ENCODE measurements at places on chromosomes 2 and 18. TPM values are rescaled to one million over a fixed set of nuclear protein-coding genes. Genes with fewer than 3 reads are reported as not detected.

GRCh38 chr18:51196811-51197660 lies 445 bp downstream of the MEX3C start:
- peak; percentile 84 for DNase-seq

DNA sequence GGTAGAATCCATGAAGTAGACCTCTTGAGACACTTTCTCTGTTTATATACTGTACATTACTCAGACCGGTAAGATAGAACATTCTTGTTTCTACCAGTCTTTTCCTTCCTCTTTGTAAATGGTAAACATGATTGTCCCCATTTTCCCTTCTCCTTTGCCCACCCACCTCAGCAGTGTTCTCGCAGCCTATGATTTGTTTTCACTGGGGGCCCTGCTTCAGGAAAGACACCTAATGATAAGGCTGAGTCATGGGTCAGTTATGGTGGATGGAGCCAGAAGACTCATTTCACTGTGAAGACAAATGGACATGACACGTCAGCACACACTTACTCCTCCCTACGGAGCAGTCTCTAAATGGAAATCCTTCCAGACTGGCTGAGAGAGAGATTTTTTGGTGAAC lies 23.7 kb downstream of the CENPO start:
- DNase-seq: no peak

GRCh38 chr2:30691948-30692828 lies 115.1 kb downstream of the CAPN13 start:
- peak; percentile 65 for DNase-seq

Gene TDRD15
- not detected for total RNA-seq

GRCh38 chr2:107936433-107937359 lies 49.6 kb upstream of the SLC5A7 start:
- no peak for DNase-seq

GRCh38 chr18:69022426-69022825 lies 224.5 kb downstream of the CCDC102B start:
- DNase-seq: no peak

DNA sequence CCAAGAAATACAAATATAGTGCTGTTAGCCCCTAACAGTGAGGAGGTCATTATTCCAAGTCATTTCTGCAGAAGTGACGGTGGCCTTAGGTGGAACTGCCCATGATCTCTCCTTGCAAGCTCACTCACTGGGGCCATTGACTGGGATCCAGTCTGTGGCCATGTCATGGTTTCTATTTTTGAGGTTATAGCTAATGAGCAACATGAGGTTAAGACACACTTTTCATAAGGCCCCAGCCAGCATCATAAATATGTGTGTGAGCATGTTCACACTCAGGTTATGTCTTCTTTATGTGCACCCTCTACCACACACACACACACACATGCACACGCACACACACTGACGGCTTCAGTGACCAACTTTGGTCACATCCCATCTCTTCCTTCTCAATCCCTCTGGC lies 484 bp downstream of the AFF3 start:
- DNase-seq: no peak

Gene PKDCC
- 114 TPM for total RNA-seq

- DNase-seq: no peak
Observed at GRCh38 chr2:181626671-181627070, 30.2 kb downstream of the CERKL start.

GRCh38 chr2:25421820-25422411 lies 80.2 kb upstream of the DNMT3A start:
- no peak for DNase-seq

DNA sequence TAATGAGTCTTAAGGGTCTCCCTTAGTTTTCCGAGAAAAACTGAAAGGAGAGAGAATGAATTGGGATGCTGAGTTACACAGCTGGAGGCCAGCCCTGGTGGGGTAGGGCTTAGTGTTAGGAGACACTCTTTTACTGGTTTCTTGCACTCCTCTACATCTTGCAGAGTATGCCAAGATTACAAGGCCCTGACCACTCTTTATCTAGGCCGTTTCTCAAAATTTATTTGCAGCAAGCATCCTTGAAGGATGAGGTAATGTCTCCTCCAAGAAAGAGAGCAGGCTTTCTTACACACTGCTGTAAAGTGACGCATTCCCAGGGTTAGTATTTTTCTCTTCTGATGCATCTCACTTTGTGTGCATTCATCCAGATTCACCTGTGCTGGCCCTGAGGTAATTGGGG lies 166.2 kb downstream of the TDRD15 start:
- no peak for DNase-seq

Gene TTL
- total RNA-seq: 52.0 TPM

Gene ARMC9
- total RNA-seq: 1.7 TPM

DNA sequence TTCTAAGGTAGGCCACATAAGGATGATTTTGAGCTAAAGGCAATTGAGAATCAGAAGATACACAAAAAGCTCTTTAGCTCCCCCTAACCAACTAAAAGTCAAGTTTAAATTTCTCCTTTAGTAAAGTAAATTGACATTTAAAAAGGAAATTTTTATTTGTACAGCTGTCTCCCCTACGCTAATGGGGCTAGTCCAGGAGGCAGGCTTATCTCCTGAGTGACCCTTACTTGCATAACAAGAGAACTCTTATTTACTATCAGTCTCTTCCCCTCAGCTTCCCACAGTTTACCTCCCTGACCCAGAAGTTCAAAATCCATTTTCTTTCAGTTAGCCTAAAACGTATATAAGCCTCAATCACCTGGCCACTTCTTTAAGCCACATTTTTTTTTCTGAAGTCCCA lies 1002.8 kb upstream of the NRXN1 start:
- no peak for DNase-seq

GRCh38 chr2:116809109-116809508 lies 1005.4 kb upstream of the DDX18 start:
- no peak for DNase-seq

DNA sequence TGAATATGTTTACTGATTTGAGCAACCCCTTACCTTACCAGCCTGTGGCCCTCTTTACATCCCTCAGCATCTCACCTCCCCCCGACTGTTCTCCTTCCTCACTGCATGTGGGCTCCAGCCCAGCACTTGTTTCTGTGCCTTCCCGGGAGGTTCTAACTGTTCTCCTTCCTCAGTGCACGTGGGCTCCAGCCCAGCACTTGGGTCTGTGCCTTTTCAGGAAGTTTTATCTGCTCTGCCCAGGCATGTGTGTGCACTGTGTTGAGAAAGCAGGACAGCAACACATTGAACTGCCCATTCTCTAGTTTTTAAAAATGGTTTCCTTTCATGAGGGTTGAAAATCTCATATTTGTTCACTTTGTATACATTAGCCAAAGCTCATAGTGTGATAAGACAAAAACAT lies 158.4 kb downstream of the ATP9B start:
- no peak for DNase-seq

GRCh38 chr2:199197448-199197847 lies 260.3 kb downstream of the SATB2 start:
- DNase-seq: no peak

All from Right ventricle myocardium inferior (tissue), 1 donor.